ENCODE measurements at places on chromosomes 6 and 20. TPM values are rescaled to one million over a fixed set of nuclear protein-coding genes. Genes with fewer than 3 reads are reported as not detected.

DDX27 gene
- total RNA-seq = 21.5 TPM

ABCF1 gene
- 40.5 TPM for total RNA-seq

ZSCAN16 gene
- total RNA-seq = 17.2 TPM

DLK2 gene
- 0.33 TPM for total RNA-seq

VTA1 gene
- total RNA-seq = 31.4 TPM

FAM162B gene
- 6.5 TPM for total RNA-seq

NKAPL gene
- total RNA-seq = 0.26 TPM

ZNF311 gene
- total RNA-seq = 0.17 TPM

ZNF831 gene
- total RNA-seq = 0.22 TPM

KIF25 gene
- not detected for total RNA-seq

IL20RA gene
- 0.26 TPM for total RNA-seq

MMP24 gene
- total RNA-seq = 0.11 TPM

HEY2 gene
- total RNA-seq = under 0.01 TPM

ARHGAP18 gene
- 54.6 TPM for total RNA-seq

STK38 gene
- total RNA-seq = 13.3 TPM

CST11 gene
- total RNA-seq = not detected

CFB gene
- total RNA-seq = 0.22 TPM

ARMC12 gene
- total RNA-seq = 0.43 TPM

ADGB gene
- total RNA-seq = not detected

CCM2L gene
- 19.3 TPM for total RNA-seq

C2 gene
- total RNA-seq = 0.17 TPM

All from dermis lymphatic vessel endothelial cell (primary cell).